A549 (cell line): ENCODE measurements at places on chromosomes 3 and 15.

DNA sequence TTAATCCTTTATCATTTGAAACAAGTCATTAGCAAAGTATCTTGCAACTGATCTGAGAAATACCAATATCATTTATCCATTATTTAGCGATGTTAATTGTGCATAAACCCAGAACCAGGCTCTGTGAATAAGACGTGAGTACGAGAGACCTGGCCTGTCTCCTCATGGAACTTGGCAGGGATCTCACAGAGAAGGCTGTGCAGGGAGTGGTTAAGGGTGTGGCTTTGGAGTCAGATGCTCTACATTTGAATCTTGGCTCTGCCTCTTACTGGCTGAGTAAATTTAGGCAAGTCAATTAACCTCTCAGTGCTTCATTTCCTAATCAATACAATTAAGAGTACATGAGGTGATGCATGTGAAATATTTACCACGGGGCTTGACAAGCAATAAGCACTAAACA lies 39.9 kb upstream of the TBL1XR1 start:
- DNase-seq, result no peak

- no peak for DNase-seq
These were observed 89.5 kb upstream of the ZBED2 start for GRCh38 chr3:111684640-111685039.

- no peak for DNase-seq
These were observed 78.9 kb downstream of the CPN2 start for GRCh38 chr3:194272221-194272620.

- DNase-seq, result no peak
These were observed 22.3 kb upstream of the CNOT10 start for GRCh38 chr3:32662647-32663046.

DNA sequence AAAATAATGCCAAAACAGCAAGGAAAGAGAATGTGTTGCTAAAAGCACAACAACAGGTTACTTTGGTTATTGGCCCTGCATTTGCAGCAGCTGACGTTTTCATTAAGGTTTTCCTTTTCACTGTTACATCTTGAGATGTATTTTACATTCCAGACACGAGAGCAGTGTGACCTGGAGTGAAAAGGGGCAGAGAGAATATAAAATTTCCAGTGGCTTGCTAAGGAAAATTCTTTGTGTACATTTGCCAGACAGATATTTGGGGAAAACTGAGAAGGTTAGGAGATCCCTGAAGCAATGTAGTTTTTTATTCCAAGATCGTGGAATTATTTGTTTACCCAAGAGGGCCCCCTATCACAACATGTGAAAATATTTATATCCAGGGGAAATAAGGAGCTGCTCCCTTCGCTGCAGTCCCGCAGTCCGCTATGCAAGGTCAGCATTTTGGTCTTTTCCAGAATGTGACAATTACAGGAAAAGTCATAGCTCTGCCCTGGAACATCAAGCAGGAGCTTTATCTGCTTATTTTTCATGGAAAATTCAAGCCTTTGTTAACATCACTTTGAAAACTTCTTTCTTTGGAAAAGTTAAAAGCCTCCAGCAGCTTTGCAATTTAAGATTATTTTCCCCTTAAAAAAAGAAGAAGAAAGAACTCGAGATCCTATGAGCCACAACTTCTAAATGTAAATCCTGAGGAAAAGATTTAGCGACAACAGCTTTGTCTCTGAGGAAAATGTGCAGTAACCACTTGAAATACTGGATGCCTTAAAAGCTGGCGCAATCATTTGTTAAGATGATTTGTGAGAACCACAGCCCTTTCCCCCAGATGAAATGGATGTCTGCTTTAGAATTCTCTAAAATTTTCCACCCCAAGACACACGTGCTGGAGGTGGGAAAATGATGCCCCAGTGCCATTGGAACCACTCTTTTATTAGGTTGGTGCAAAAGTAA lies 256.4 kb upstream of the TPM1 start:
- no peak for DNase-seq

DNA sequence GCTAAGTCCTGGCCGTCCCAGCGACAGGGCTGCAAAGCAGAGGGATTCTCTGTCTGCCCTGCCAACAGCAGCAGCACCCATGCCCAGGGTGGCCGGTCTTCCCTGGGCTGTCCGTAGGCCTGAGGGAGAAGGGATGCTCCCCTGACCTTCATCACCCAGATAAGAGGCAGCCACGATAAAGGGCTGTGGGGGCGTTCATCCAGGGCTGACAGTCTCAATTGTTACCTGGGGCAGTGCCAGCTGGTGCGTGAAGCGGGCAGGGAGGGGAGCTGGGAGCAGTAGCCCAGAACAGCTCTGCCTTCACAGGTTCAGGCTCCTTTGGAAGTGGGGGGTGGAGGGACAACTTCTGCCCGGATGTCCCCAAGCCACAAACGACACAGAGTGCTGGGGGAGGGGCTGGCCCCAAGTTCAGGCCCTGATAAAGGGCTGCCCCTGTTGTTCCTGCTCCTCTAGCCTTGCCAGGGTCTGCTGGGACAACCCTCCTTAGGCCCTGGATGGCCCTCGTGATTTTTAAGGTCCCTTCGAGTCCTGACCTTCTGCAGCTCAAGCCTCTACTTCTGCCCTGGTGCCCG lies 94.7 kb downstream of the RAB11A start:
- DNase-seq, result no peak

DNA sequence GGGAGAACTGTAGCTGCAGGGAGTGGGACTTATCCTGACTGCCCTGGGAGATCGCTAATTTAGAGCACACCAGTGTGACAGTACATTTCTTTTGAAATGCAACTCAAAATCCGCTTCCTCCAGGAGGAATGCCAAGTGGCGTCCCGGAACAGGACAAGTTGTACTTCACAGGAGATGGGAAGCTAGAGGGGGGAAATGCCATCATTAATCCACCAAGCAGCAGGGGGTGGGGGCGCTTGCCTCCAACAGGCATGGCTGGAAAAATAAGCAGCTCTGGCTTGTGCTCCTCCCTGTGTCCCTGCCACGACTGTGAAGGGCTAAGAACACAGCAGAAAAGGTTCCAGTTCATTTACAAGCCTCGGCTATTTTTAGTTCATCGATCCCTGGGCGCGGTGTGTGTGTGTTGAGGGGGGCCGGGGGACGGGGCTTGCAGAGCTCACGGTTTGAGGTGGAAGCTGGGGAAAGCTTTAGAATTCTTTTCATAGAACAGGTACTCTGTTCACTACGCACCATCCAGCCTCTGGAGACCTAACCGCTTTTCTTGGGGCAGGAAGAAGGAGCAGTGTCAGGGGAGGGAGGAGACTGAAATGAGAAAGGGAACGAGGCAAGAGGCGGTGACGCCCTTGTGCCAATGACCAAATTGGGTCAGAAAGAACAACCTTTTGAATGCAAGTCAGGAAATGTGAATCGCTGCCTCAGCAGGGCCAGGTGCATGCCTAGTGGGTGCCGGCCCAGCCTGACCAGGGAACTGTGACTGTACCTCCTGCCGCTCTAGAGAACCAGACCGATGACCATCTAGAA lies 51.8 kb upstream of the DGKG start:
- peak; percentile 4 for DNase-seq

DNA sequence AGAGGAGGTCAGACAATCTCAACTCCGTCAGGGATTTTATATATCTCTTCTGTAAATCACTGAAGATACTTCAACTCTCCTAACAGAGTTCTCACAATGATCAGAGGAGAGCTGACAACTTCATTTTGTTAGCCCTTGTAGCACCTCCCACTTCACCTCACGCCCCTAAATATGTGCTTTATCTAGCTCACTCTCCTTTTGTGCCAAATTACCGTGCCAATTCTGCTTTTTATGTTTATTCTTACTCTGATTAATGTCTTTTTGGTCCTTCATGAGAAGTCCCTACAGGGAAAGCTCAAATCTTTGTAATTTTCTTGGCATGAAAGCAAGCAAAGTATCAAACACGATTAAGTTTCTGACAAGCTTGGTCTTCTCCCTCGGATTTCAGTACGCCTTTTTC lies 636.1 kb upstream of the NAALADL2 start:
- no peak for DNase-seq

DNA sequence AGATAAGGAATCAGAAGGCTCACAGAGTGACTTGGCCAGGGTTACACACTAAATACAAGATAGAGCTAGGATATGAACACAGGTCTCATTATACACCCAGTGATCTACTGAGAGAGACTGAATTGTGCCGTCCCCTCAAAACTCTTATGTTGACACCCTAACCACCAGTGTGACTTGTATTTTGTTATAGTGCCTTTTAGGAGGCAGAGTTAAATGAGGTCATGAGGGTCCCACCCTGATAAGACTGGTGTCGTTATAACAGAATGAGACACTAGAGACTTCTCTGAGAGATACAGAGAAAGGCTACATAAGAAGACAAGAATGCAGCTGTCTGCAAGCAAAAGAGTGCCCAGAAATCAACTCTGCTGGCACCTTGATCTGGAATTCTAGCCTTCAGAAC lies 12.6 kb downstream of the KPNA1 start:
- no peak for DNase-seq

DNA sequence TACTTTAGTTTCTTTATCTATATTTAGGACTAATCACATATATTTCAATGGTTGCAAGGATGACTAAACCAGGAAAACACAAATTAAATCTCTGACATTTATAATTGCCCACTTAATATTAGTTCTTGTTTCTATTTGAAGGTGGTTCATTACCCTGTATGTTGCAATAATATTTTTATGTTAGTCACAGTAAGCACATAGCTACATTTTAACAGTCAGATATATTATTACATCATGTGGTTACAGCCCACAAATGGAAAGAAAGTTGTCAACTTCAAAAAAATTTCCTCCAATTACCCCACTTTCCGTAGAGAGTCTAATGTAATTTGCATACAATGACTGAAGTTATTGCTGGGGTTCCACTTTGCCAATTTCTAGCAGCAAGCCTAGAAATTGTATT lies 114.6 kb downstream of the TUSC7 start:
- DNase-seq, result no peak

DNA sequence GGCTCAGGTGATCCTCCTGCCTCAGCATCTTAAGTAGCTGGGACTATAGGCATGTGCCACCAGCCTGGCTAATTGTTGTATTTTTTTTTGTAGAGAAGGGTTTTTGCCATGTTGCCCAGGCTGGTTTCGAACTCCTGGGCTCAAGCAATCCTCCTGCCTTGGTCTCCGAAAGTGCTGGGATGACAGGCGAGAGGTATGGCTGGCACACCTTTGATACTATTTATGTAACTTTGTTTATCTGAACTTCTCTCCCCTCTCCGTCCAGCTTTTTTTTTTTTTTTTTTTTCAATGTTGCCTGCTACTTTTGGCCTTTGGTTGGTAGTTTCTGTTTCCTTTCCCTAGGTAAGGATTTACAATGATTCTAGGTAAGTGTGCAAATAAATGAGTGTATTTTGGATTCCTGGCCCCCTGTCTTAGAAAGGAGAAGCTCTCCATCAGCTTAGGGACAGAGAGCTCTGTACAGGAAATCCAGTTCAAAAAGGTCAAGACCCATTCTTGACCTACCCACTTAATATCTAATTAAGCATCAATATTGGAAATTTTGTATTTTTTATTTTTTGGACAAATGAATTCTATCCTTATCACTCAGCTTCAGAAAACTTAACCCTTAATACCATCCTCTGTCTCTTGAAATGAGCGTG lies 6.8 kb downstream of the ARL6IP5 start:
- DNase-seq, result no peak

DNA sequence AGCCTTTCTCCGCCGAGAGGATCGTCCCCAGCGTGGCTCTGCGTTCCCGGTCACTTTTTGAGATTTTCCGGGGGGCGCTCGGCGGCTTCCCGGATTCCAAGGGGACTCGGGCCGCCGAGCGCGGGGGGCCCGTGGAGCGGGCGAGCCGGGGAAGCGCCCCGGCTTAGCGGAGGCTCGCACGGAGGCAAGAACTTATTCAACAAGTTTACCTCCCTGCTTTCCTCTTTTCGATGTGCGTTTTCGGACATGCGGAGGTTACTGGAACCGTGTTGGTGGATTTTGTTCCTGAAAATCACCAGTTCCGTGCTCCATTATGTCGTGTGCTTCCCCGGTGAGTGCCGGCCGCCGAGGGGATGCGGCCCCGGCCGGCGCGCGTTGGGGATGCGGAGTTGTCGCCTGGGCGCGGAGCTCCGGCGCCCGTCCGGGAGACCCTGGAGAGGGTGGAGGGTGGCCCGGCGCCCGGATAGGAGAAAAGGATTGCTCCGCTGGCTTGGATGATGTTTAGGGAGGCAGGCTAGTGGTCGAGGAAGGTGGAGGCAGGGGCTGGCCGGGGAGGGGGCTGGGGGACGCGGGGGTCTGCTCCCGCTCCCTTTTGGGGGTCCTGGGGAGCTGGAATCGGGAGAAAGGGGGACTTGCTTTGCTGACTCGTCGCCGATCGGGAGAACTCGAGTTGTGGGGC lies 810 bp downstream of the PTPRG start:
- peak; percentile 19 for DNase-seq

- no peak for DNase-seq
These were observed 258.9 kb downstream of the ABHD5 start for GRCh38 chr3:43949594-43949993.

DNA sequence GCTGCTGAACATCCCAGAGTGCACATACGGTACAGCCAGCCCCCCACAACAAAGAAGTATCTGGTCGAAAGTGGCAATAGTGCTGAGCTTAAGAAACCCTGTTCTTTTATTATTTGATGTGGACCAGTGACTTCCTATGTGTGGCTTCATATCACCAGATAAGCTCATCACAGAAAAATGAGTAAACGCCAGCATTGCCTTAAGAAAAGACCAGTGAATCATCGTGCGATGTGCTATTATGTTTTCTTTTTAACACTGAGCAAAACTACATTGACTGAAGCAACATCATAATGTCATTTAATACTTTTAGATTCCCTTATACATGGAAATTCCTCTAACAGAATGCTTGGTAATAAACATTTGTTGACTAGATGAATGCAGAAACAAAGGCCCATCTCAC lies 45.2 kb upstream of the ARRDC4 start:
- DNase-seq, result no peak

DNA sequence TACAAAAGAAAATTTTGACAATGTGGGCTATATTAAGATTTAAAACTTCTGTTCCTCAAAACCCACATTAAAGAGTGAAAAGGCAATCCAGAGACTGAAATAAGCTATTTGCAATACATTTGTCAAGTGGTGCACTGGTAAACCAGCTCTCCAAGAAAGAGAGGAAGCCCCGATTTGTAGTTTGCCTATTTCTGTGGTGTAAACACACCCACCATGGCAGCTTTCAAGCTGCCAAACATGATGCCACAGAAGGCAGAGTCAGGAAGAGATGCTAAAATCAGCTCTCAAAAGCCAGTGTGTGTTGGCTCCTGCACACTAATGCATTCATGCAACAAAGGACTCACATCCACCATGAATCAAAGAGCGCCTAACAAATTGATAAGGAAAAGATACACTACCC lies 17.5 kb downstream of the RFTN1 start:
- no peak for DNase-seq

DNA sequence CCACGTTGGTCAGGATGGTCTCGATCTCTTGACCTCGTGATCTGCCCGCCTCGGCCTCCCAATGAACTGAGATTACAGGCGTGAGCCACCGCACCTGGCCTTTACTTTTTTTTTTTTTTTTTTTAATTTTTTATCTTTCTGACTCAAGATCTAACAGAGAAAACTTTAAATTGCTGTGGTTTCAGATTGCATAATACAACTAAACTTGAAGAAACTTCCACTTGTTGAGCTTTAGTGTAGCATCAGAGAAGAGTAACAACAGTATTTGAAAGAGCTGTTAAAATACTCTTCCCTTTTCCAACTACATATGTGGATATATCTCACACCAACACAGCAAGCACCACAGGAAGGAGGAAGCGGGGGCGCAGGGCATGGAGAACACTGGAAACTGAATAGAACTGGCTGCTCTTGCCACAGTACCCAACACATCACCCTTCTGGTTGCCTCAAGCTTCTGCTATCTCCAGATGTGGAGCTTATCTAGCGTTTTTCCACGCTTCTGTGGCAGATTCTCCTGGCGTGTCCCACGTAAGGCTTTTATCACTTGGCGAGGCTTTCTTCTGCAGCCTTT lies 45.4 kb downstream of the MAP6D1 start:
- DNase-seq, result no peak
